ENCODE measurements at places on chromosomes 7 and 10.

DNA sequence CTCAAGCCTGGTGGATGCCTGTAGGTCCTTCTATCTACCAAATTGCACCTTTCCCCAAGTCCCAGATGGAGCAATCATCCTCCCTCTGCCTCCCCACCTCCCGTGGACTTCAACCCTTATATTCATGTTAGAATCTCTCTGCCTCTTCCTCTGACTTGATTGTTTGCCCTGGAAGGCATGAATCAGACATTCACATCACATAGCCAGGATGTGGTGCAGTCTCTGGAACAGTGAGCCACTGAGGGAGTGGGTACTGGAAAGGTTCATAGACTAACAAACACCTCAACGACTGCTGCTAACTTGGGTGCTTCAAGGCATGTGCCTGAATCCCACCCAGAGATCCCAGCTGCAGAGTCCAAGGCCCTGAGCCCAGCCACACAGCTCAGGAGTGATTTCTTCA is 494.0 kb downstream of the TNS3 start:
- DNase-seq = no peak

GRCh38 chr7:14368285-14368684 is 378.8 kb upstream of the ETV1 start:
- no peak for DNase-seq

DNA sequence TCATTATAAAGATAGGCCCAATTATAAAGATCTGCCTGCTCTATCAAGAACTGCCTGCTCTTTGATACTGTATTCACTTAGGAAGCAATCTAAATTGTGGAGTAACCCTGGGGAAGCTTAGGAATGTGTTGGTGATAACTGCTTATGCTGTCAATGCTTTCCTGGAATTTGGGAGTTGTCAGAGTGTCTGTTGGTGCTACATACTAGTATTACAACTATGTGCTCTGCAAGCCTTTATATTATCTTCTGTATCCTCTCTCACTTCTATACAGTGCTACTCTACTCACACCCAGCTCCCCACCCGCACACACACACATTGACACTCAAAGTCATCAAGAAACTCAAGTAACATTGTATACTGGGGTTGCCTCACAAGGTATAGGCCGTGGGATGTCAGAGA is 6.1 kb downstream of the ZNF277 start:
- no peak for DNase-seq

DNA sequence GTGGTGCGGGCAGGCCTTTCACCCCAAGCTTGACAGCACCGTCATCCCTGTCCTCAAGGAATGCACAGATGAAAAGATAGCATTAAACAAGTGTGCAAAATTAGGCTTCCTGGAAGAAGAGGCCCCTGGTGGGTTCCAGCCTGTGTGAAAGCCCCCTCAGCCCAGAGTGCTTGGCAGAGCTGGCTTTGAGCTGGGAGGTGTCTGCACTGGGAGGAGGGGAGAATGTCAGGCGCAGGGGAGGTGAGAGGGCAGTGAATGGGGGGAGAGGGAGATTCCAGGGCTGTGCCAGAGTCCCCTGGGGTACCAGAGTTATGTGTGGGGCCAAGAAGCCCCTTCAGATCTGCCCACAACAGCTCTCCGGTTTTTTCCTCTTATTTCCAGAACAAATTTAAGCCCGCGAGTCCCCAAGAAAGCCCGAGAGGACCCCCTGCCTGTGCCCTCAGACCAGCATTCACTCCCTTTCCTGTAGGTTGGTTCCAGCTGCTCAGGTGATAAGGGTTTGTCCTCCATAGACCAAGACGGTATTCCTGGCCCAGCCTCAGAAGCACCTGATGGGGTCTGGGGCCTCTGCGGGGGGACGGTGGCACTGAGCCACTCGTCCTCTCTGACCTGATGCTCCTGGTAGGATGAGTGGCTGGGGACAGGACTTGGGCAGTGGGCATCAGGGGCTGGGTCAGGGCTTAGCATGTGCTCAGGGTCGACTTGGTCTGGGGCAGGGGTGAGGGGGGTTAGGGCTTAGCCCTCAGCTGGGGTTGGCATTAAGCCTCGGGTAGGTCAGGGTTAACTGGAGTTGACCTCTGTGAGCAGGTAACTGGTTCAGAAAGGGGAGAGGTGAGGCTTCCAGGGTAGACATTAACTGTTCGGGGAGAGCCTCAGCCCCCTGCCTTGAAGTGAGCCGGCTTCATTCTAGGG is 43.4 kb downstream of the ADCYAP1R1 start:
- DNase-seq = no peak

GRCh38 chr10:119441151-119441821 is 101.2 kb downstream of the RGS10 start:
- DNase-seq = no peak

GRCh38 chr7:109322833-109323232 is 753.2 kb downstream of the DNAJB9 start:
- no peak for DNase-seq

DNA sequence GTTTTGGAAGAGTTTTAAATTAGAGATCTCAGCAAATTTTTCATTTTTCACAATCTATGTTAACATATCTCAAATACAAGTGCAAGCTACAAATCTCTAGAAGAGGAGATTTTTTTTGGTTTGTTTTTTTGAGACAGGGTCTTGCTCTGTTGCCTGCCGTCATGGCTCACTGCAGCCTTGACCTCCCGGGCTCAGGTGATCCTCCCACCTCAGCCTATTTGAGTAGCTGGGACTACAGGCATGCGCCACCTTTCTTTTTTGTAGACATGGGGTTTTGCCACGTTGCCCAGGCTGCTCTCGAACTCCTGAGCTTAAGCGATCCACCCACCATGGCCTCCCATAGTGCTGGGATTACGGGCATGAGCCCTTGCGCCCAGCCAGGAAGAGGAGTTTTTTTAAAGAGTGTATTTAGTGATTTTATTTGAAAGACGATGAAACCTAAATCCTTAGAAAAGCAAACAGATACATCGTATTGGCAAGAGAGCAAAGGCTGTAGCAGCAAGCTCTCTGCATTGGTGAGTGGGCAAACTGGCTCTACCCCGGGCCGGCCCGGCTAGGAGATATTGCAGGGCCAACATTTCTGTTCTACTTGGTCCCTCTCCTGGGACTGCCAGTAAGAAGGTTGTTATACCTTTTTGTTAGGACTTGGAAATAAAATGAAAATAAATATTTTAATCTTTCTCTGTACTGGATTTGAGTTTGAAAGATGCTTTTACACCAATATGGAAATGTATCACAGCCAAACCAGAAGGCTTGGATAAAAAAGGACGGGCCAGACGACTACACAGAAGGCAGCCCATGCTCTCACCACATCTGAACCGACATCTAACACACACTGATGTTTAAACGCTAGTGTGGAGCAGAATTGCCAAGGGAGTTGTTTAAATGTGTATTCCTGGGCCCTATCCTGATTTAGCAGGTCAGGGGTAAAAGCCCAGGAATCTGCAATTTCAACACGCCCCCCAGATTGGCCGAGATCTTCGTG is 49.6 kb upstream of the RHEB start:
- no peak for DNase-seq

- no peak for DNase-seq
Measured at GRCh38 chr10:361203-362081, 226.2 kb downstream of the ZMYND11 start.

Data from COLO829 (cell line).